CD4-positive, alpha-beta memory T cell (primary cell): ENCODE measurements at places on chromosomes 5 and 9. TPM values are rescaled to one million over a fixed set of nuclear protein-coding genes. Genes with fewer than 3 reads are reported as not detected.

DNA sequence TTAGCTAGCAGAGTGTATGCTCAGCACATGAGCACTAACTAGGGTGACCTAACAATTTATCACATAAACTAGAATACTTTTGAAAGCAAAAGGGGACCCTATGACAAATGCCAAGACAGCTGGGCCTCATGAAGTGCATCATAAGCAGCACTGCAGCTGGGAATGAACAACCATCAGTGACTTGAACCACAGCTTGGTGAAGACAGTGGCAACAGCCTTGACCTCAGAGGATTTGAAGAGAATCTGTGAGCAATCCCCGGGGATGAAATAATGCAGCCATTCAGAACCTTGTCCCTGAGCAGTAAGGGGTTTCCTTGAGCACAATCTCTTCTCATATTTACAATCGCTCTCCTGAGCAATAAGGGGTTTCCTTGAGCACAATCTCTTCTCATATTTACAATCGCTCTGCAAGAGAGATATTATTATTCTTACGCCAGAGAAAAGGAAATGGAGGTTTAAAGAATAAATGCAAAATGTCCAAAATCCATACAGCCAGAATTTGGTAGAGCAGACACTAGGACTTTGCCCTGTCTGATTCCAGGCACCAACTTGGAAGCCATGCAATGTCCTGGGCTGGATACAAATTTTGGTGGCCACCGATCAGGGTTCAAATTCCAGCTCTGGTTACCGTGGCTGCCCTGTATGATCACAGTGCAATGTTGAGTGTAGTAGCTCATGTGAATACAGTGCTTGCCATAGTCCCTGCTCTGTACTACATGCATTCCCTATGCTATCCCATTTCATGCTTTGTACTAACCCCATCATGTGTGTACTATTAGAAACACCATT is 846 bp upstream of the NSG2 start:
- no peak overlapping the region for H3K4me3 ChIP-seq
- H3K36me3 ChIP-seq = no peaks in the 10 kb centered on the region
- no peak for DNase-seq
- no peaks in the 10 kb centered on the region for H3K4me1 ChIP-seq

DNA sequence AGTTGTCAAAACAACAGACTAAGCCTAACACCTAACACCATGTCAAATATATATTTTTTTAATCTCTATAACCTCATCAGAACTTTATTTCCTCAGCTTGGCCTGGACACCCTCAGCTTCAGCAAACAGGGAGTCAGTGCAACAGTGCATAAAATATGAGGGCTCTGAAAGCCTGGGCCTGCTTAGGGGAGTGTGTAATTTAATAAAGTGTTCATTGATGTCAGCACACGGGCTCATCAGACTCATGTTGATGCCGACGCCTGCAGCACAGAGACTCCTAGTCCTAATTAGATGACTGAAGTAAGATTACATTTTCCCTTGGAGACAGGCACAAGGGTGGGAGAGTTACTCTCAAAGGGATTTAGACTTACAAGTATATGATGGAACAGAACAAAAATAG is 37.8 kb downstream of the CDH10 start:
- DNase-seq = no peak
- H3K36me3 ChIP-seq = no peaks in the 10 kb centered on the region
- H3K27me3 ChIP-seq = no peaks in the 10 kb centered on the region
- no peaks in the 10 kb centered on the region for H3K4me1 ChIP-seq

DNA sequence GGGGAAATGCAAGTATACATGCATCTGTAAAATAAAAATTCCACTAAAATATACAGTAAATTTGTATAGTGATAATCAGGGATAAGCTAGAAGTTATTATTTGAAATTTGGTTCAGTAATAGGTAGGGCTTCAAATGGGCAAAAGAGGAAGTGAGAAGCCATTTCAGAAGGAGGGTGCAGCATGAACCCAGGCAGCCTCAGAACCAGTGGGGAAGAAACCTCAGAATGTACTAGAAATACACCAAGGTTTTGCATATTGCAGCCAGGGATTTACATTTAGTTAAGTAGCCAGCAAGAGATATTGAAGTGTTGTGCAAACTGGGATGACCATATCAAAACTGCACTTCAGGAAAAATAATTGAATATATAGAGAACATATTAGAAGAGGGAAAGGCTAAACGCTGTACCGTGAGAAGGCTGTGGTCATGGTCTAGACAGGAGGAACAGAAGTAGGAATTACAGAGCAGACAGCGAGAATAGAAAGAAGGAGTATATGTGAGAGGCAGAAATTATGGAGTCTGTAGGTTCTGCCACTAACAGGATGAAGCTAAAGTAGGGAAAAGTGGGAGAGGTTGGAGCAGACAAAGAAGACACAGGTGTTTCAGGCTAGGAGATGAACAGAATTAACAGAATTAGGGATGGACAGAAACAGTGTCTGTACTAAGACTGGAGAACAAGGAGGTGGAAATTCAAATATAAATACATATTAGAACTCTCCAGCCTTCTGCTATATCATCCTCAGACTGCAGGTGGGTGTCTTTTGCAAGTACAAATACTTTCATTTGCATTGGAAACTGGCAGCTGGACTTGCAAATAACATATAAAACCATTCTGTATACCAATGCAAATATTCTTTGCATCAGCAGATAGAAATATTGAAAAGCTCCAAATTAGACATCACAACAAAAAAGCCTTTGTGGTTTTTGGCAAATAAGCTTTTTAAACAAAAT is 335.6 kb downstream of the ZNF608 start:
- H3K4me3 ChIP-seq = no peak overlapping the region
- H3K36me3 ChIP-seq = no peaks in the 10 kb centered on the region
- no peaks in the 10 kb centered on the region for H3K4me1 ChIP-seq
- H3K27ac ChIP-seq = no peak overlapping the region

The ZBTB34 gene
- 9.4 TPM for total RNA-seq

The MINAR2 gene
- not detected for total RNA-seq
